ENCODE measurements at places on chromosomes 5 and 9. TPM values are rescaled to one million over a fixed set of nuclear protein-coding genes. Genes with fewer than 3 reads are reported as not detected.

Gene FGF1
- total RNA-seq: 23.5 TPM

GRCh38 chr5:179119415-179120170, 59.4 kb downstream of the ZNF354C start:
- peak; percentile 52 for DNase-seq

Gene IFNA21
- total RNA-seq: not detected

DNA sequence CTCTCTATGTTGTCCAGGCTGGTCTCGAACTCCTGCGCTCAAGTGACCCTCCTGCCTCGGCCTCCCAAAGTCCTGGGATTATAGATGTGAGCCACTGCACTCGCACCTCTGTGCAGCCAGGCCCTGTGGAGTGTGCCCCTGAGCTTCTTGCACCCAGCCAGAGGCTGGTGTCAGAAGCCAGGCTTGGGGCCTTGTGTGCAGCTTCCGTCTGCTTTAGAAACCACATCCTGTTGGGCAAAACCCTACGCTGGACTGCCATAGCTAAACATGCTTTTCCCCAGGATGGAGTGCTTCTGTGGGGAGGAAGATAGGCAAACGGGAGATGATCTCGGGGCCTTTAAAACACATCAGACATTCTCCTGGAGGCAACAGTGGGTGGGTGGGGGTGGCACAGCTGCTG, 40.1 kb downstream of the PRRT1B start:
- no peak for DNase-seq

DNA sequence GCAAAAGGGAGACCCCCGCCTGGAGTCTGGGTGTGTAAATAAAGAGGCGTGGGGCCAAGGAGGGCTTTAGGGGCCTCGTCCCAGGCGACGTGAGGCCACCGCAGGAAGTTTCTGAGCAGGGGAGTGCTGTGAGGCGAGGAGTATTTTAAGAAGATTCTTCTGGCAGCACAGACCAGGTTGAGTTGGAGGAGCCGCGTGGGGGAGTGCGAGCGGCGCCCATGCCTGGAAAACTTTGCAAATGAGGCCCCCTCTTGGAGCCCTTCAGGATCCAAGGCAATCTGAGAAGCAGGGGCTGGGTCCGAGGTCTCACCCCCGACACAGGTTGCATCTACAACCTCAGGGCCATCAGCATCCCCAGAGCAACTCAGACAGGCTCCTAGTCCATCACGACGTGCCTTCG, 24.3 kb upstream of the CPLX2 start:
- no peak for DNase-seq

Gene TXNDC8
- not detected for total RNA-seq

GRCh38 chr9:72526901-72527800, 5.7 kb downstream of the TMC1 start:
- DNase-seq: peak; percentile 77

Gene TAF11L10
- total RNA-seq: not detected

GRCh38 chr5:121862801-121863200, 11.1 kb downstream of the FTMT start:
- no peak for DNase-seq

Gene SPINK6
- total RNA-seq: not detected

GRCh38 chr9:19620326-19620725, 168.5 kb downstream of the SLC24A2 start:
- DNase-seq: no peak

- no peak for DNase-seq
Measured at GRCh38 chr5:130102375-130102774, 198.1 kb downstream of the CHSY3 start.

DNA sequence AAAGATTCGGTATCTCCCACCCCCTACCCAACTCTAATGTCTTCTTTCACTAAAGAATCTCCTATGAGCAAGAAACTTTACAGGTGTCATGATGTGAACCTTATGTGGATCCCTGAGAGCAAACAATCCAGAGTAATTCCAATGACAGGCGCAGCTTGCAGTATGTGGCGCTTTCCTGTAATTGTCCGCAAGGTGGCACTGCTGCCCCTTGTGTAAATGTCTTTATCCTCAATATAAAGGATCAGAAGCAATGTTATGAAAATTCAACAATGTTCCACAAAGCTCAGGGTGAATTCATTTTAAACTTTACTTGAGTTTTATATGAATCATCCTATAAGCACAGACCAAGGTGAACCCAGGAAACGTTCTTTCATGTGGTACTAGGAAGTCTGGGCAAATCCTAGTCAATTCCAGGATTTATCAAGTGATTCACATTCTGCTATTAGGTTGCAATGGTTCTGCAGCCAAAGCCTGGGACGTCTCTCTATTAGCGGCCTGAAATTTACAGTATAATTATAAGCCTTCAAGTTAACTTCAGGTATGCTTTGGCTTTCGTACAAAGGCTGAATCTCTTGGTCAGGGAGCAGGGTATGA, 113.7 kb downstream of the TRPM6 start:
- DNase-seq: no peak

DNA sequence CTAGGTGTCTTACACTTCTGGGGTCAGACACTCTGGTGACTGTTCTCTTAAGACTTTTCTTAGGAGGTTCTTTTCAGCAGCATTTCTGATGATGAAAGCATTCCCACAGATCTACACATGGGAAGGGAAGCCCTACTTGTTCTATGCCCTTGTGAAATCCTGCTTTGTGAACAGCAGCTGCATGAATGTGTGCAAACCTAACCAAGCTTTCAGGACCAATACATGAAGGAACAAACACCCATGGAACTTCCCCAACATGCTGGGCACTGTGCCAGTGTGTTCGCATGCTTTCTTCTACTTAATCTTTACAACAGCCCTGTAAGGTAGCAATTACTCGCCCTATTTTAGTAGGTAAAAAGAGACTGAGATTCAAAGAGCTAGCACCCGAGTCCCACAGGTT, 439.9 kb upstream of the KLF4 start:
- DNase-seq: peak; percentile 78

Gene GFPT2
- 25.2 TPM for total RNA-seq

- DNase-seq: no peak
Measured at GRCh38 chr9:99588747-99589146, 232.9 kb upstream of the NR4A3 start.

All from ascending aorta (tissue), 2 donors.